ENCODE measurements at places on chromosomes 1 and 21. TPM values are rescaled to one million over a fixed set of nuclear protein-coding genes. Genes with fewer than 3 reads are reported as not detected.
A peak's percentile ranks its signal among the peaks of the same experiment; 100 is the strongest.

GRCh38 chr1:157357111-157357510 is 195.2 kb downstream of the FCRL5 start:
- DNase-seq = no peak

The MNDA gene
- total RNA-seq = not detected

DNA sequence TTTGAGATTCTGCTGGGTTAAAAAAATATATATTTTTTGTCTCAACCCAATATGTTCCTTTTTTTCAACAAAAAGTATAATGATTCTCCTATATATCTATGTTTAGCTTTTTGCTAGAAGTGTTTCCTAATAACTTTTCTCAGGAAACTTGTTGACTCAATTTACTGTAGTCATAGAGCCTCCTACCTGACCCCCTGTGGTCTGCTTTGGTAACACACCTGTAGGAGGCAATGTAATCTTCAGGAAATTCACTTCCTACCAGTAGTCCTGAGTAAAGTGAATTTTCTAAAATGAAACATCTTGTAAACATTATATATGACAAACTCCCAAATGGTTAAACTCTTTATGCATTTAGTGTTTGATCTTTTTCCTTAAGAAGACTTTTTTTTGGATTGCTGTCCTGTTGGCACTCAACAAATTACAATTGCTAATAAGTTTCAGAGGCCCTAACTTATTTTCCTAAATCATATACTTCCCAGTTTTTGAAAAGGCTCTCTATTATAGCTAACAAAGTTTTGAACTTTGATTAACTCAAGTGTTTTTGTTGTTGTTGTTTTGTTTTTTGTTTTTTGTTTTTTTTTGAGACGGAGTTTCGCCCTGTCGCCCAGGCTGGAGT is 118.3 kb downstream of the OLFML2B start:
- peak; percentile 20 for DNase-seq

DNA sequence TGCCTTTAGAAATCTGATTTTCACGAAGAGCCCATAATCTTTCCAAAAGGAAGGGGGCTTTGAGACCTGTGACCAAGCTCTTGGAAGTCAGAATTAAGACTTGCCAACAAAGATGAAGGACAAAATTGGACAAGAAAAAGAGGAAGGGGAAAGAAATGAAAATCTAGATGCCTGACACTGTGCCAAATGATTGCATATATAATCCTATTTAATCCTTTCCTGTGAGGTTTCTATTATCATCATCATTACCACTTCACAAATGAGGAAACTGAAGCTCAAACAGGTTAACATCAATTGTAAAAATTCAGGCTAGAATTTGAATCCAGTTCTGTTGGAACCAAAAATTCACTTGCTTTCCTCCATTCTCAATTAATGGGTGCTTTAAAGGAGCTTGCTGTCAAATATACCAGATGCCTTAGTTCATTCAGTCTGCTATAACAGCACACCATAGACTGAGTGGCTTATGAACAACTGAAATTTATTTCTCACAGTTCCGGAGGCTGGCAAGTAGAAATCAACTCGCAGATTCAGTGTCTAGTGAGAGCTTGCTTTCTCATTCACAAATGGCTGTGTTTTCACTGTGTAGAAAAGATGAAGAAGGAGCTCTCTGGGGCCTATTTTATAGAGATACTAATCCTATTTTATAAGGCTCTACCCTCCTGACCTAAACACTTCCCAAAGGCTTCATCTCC is 197.5 kb upstream of the ST6GALNAC5 start:
- DNase-seq = no peak

GRCh38 chr1:150619576-150620509 is 9.6 kb downstream of the ENSA start:
- DNase-seq = peak; percentile 80

GRCh38 chr1:152047413-152047729 is 10.6 kb upstream of the S100A11 start:
- no peak for DNase-seq

GRCh38 chr21:32137266-32137665 is 141.6 kb downstream of the MIS18A start:
- no peak for DNase-seq

The COQ8A gene
- total RNA-seq = 3.8 TPM
